Neural progenitor cell (in vitro differentiated cells): ENCODE measurements at places on chromosomes 5 and 9. TPM values are rescaled to one million over a fixed set of nuclear protein-coding genes. Genes with fewer than 3 reads are reported as not detected.

Gene MTMR12
- 20.0 and 22.0 TPM in 2 replicates for total RNA-seq

- no peak for DNase-seq
Observed at GRCh38 chr5:88736494-88736893, 146.5 kb downstream of the MEF2C start.

Gene PCDHB11
- 3.8 and 4.0 TPM in 2 replicates for total RNA-seq

Gene TAF11L2
- total RNA-seq: not detected in 2 replicates

Gene ZCCHC10
- total RNA-seq: 31.8 and 37.0 TPM in 2 replicates

DNA sequence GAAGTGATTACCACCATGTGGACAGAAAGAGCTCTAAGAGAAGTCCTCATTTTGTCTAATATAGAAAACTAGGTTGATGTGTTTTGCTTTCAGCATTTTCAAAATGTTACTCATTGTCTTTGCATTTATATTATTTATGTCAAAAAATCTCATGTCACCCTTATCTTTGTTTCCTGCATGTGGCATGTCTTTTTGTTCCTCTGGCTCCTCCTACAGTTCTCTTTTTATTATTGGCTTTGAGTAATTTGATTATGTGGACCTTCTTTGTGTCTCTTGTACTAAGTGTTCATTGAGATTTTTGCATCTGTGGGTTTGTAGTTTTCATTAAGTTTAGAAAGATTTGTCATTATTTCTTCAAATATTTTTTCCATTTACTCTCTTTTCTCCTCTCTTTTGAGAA, 58.8 kb downstream of the GNG10 start:
- no peak for DNase-seq

DNA sequence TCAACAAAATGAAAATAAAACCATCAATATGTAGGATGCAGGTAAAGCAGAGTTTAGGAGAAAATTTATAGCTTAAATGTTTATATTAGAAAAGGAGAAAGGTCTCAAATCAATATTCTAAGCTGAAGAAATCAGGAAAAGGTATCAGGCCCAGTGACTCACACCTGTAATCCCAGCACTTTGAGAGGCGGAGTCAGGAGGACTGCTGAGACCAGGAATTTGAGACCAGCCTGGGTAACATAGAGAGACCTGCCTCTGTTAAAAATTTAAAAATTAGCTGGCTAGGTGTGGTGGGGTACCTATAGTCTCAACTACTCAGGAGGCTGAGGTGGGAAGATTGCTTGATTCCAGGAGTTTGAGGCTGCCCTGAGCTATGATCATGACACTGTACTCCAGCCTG, 32.2 kb downstream of the CCDC69 start:
- DNase-seq: no peak
